ENCODE measurements at places on chromosomes 2 and 18. TPM values are rescaled to one million over a fixed set of nuclear protein-coding genes. Genes with fewer than 3 reads are reported as not detected.

- no peaks in the 10 kb centered on the region for H3K4me1 ChIP-seq
- DNase-seq, result no peak
- H3K27me3 ChIP-seq, result no peaks in the 10 kb centered on the region
- no peak overlapping the region for H3K27ac ChIP-seq
- no peaks in the 10 kb centered on the region for H3K36me3 ChIP-seq
Measured at GRCh38 chr18:3839581-3839981, 389.6 kb downstream of the TGIF1 start.

The CAVIN2 gene
- total RNA-seq, result not detected

The UNC80 gene
- total RNA-seq, result not detected

- peaks cover 23% of the 10 kb centered on the region for H3K36me3 ChIP-seq
- no peak overlapping the region for H3K27ac ChIP-seq
- DNase-seq, result no peak
- peaks cover 21% of the 10 kb centered on the region for H3K4me1 ChIP-seq
- no peaks in the 10 kb centered on the region for H3K27me3 ChIP-seq
Measured at GRCh38 chr2:160305081-160305750, 105.1 kb upstream of the ITGB6 start.

DNA sequence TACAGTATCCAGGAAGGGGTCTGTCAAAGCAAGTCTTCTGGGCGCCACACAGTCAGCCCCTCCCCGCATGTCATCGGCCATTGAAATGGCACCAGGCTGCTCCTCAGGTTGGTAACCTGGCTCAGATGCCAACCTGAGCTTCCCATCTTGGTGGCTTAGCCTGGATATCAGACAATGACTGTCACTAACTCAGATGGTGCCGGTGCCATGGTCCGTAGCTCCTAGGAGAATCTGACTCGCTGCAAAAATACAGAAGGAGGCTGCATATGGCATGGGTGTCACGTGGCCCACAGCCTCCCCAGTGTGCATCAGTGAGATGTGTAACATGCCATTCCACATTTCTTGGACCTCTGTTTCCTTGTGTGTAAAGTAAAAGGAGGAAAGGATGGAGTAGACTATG, 3.2 kb downstream of the NOSTRIN start:
- peaks cover 10% of the 10 kb centered on the region for H3K4me1 ChIP-seq
- DNase-seq, result no peak
- H3K4me3 ChIP-seq, result no peak overlapping the region
- H3K27ac ChIP-seq, result no peak overlapping the region
- H3K27me3 ChIP-seq, result peaks cover 6% of the 10 kb centered on the region

Measured in activated T-helper 1 cell treated with anti-CD3 and anti-CD28 coated beads, Interleukin-12 subunit alpha, Interleukin-12 subunit beta, Interleukin-2, Interleukin-4 antibody, amounts not matched to agents 30 ng/mL and 10 ng/mL and 1 ng/mL, durations not matched to agents 14 hours and 24 hours and 36 hours (primary cell).